ENCODE measurements at places on chromosomes 5 and 9. TPM values are rescaled to one million over a fixed set of nuclear protein-coding genes. Genes with fewer than 3 reads are reported as not detected.
A peak's percentile ranks its signal among the peaks of the same experiment; 100 is the strongest.

GALT gene
- total RNA-seq = 57.5 TPM

CCDC69 gene
- 2.0 TPM for total RNA-seq

LRRC19 gene
- not detected for total RNA-seq

CCDC192 gene
- total RNA-seq = not detected

GRCh38 chr9:99211746-99212145 is 10.0 kb downstream of the ALG2 start:
- no peak for DNase-seq
- H3K4me3 ChIP-seq = no peak overlapping the region
- H3K27ac ChIP-seq = no peak overlapping the region

DNA sequence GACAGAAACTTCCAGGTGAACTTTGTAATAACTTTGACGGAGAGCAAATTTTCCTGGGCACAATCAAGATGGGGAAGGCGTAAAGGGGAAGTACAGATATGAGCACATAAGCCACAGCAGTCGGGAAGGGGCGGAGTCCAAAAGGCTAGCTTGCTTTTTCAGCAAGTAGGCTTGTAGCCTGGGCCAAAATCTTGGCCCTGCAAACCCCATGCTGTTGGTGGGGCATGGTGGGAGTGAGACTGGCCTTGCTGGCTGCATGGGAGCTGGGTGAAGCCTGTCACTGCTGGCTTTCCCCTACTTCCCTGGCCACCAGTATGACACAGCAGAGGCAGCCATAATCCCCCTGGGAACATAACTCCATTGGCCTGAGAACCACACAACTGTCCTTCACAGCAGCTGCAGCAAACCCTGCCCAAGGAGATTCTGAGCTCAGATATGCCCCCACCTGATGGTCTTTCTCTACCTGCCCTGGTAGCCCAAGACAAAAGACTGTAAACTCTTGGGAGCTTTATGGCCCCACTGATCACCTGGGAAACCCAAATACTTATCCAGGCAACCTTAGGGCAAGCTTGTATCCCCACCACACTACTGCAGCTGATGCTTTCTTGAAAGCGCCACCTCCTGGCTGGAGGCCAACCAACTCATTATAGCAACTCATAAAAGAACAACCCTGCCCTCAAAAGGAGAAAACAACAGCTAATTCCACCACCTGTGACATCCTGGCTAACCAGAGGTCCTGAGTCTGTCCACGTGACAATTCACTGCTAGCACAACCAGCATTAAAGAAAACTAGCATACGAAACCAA is 24.0 kb downstream of the DCTN4 start:
- H3K27me3 ChIP-seq = no peaks in the 10 kb centered on the region
- peaks cover 13% of the 10 kb centered on the region for H3K36me3 ChIP-seq
- H3K27ac ChIP-seq = peak overlapping the region; percentile 28

DNA sequence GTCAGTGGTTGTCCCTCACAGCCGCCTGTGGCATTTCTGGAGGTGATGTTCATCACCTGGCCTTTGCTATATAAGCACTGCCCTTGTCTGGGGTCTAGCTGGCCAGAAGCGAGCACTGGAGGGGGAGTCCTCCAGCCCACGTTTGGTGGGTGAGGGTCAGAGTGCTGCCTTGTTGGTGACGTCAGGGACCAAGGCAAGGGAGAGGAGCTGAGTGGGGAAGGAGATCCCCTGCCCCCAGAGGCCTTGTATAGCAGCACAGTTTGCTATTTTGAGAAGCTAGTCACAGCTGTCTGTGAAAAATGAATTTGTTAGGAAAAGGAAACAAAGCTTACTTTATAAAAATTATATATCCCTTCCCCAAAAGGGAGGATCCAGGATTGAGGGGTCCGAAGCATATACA is 49.8 kb downstream of the SYK start:
- peak overlapping the region; percentile 40 for H3K27ac ChIP-seq
- H3K4me3 ChIP-seq = no peak overlapping the region
- peaks cover 31% of the 10 kb centered on the region for H3K4me1 ChIP-seq
- H3K27me3 ChIP-seq = peaks cover 2% of the 10 kb centered on the region

DNA sequence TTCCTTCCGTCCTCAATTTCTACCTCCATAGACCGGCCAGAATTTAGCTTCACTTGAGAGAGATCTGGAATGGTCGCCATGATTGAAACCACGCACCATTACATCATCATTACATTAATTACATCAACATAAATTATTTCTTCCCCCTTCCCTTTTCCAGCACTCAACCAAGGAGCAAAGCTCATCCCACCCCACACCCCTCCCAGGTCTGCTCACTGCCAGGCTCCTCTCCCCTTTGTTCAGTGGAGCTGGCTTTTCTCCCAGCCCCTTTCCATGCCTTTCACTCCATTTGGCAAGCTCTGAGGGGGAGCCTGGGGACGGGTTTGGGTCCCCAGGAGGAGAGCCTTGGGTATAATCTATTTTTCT is 8.4 kb downstream of the RACK1 start:
- no peak for DNase-seq
- H3K4me3 ChIP-seq = no peak overlapping the region
- H3K4me1 ChIP-seq = no peaks in the 10 kb centered on the region
- H3K36me3 ChIP-seq = peaks cover 5% of the 10 kb centered on the region
- peaks cover 3% of the 10 kb centered on the region for H3K27me3 ChIP-seq

GRCh38 chr9:89550346-89550927 is 52.5 kb upstream of the SEMA4D start:
- H3K36me3 ChIP-seq = peaks cover 3% of the 10 kb centered on the region
- no peak overlapping the region for H3K27ac ChIP-seq
- no peak overlapping the region for H3K4me3 ChIP-seq
- H3K27me3 ChIP-seq = peaks cover 2% of the 10 kb centered on the region
- no peak for DNase-seq

- no peak for DNase-seq
- H3K4me3 ChIP-seq = no peak overlapping the region
- H3K27ac ChIP-seq = no peak overlapping the region
- peaks cover 6% of the 10 kb centered on the region for H3K27me3 ChIP-seq
Observed at GRCh38 chr5:102971676-102972293, 148.2 kb downstream of the GIN1 start.

DNA sequence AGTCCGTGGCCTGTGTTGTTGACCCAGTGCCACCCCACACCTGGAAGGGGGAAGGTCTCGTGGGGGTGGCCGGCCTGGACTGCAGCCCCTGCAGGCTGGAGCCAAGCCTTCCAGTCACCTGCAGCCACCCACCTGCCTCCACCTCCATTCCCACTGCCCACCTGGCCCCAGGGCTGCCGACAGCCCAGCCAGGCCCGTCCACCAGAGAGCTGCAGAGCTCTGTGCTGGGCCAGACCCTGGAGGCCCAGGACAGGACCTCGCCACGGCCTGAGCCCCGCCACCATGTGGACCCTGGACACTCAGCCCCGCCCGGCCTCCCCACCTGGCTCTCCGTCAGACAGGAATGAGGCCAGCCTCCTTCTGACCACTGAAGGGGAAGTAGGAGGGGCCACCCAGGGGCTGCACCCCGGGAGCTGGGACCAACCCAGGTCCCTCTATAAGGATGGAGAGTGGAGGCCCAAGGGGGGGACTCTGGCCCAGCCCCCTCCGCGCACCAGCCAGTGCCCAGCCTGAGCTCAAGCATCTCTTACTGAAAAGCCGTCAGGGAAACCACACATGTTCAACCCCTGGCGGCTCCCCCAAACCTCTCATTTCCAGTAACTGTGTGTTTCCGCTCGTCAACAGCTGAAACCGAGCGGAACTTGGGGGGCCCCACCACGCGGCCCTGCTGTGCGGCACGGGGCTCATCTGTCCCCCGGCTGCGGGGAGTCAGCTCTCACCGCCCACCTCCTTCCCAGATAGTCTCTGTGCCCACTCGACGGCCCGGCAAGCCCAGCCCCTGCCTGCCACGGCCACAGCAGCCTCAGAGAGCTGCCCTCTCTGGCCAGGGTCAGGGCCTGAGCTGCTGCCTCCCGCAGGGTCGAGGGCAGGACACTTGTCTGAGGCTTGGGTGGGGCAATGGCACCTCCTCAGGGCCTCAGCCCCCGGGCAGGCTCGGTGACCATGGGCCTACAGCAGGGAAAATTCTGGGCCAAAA is 12.8 kb downstream of the NOTCH1 start:
- H3K36me3 ChIP-seq = no peaks in the 10 kb centered on the region
- no peak overlapping the region for H3K27ac ChIP-seq
- peaks cover 2% of the 10 kb centered on the region for H3K27me3 ChIP-seq
- no peak overlapping the region for H3K4me3 ChIP-seq

DNA sequence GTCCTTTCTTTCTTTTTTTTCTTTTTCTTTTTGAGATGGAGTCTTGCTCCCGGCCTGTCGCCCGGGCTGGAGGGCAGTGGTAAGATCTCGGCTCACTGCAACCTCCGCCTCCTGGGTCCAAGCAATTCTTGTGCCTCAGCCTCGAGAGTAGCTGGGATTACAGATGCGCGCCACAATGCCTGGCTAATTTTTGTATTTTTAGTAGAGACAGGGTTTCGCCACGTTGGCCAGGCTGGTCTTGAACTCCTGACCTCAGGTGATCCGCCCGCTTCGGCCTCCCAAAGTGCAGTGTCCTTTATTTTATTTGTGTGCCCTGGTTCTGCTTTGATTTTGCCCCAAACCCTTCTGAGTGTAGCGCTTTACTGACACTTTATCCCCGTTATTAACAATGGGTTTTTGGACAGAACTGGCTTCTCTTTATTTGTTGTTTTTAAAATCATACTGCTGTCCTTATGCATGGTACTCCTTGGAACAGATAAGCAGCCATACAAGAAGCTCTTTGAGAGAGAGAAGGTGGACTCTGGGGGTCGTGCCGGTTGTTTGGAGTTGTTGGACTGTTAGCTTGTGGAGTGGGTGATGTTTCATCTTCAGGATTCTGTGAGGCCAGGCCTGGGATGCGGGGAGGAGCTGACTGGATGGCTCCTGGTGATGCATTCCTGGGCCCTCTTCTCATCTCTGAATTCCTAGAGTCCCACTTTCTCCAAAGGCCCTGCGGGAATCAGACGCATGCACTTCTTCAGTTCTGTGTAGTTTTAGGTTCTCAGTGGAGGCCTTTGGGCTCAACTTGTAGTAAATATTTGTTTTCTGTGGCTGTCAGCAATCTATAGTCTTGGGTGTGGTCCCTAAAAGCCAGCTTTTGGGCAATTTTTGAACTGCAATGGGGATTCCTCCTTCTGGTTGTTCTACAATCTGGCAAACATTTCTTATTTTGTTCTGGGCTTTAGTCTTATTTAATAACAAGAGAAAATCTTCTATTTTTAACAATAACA is 47.8 kb downstream of the PTTG1 start:
- no peaks in the 10 kb centered on the region for H3K36me3 ChIP-seq
- H3K4me1 ChIP-seq = no peaks in the 10 kb centered on the region
- no peaks in the 10 kb centered on the region for H3K27me3 ChIP-seq
- no peak overlapping the region for H3K27ac ChIP-seq

DNA sequence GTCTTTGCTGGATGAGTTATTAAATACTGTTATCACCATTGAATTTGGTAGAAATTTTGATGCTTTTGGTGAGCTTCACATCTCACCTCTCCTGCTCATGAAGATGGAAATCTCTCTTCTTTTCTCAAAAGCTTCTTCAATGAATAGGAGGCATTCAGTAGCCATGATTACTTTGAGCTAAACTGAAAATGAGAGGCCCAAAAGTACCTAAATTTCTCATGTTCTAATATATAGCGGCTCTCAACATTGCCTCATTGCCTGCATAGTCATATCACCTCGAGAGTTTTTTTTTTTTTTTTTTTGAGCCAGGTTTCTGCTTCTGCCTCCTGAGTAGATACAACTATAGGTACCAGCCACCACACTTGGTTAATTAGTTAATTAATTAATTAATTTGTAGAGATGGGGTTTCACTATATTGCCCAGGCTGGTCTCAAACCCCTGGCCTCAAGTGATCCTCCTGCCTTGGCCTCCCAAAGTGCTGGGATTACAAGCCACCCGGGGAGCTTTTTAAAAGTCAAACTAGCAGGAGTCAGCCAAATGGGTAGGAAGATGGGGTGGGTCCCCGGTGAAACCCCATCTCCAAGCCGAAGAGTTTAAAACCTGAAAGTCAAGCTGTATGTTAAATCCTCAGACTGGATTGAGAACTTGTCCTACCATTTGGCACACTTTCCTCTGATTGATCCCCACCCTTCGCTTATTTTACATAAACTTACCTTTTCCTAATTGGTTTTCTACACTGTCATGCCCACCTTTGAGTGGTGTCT is 169.0 kb downstream of the DOCK2 start:
- H3K4me1 ChIP-seq = peaks cover 13% of the 10 kb centered on the region
- no peak overlapping the region for H3K4me3 ChIP-seq
- peaks cover 2% of the 10 kb centered on the region for H3K27me3 ChIP-seq
- H3K27ac ChIP-seq = no peak overlapping the region

- H3K36me3 ChIP-seq = no peaks in the 10 kb centered on the region
- peak overlapping the region; percentile 91 for H3K4me3 ChIP-seq
- peak; percentile 58 for DNase-seq
- peak overlapping the region; percentile 79 for H3K27ac ChIP-seq
- H3K4me1 ChIP-seq = peaks cover 38% of the 10 kb centered on the region
Observed at GRCh38 chr5:176542596-176543427, 5.6 kb upstream of the RNF44 start.

GRCh38 chr9:74735761-74736160 is 152.0 kb downstream of the TRPM6 start:
- H3K4me3 ChIP-seq = no peak overlapping the region
- H3K36me3 ChIP-seq = no peaks in the 10 kb centered on the region
- no peaks in the 10 kb centered on the region for H3K27me3 ChIP-seq
- DNase-seq = no peak
- no peaks in the 10 kb centered on the region for H3K4me1 ChIP-seq

DNA sequence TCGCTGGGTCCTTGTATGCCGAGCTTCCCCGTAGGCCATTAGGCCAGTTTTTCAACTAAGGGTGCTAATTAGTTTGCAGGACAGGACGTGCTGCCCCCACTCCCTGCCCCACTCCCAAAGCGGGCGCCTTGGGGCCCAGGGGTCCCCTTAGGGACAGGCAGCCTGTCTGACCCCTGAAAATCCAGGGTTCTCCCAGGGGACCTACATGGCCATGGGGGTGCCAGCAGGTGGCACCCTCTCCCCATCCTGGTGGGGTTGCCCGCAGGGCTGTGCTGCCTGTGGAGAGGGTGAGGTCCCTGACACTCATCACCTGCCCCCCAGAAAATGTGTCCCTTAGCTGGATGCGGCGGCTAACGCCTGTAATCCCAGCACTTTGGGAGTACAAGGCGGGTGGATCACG is 8.5 kb upstream of the CCDC187 start:
- H3K27ac ChIP-seq = no peak overlapping the region
- peaks cover 13% of the 10 kb centered on the region for H3K27me3 ChIP-seq
- no peak overlapping the region for H3K4me3 ChIP-seq
- peaks cover 15% of the 10 kb centered on the region for H3K4me1 ChIP-seq
- peak; percentile 24 for DNase-seq

DNA sequence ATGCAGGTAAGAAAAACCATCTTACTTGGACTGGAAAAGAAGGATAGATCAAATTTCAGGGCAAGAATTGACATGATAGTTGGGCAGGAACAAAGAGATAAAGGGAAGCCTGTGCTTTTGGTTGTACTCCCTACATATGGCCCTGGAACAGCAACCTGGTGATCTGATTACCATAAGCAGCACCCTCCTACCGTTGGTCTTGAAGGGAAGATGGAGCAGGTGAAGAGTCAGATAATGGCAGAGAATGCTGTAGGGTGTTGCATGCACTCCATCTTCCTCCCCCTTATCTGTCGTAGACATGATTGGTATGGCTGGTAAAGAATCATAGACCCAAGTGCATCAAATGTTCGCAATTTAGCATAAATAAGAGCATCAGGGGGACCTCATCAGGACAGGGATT is 4.7 kb downstream of the IRGM start:
- no peak for DNase-seq
- no peaks in the 10 kb centered on the region for H3K27me3 ChIP-seq
- no peaks in the 10 kb centered on the region for H3K4me1 ChIP-seq
- H3K27ac ChIP-seq = no peak overlapping the region
- peaks cover 2% of the 10 kb centered on the region for H3K36me3 ChIP-seq

Measured in glutamatergic neuron (in vitro differentiated cells).